IPS DF 19.7 (cell line): ENCODE measurements at places on chromosomes 7 and 10.

DNA sequence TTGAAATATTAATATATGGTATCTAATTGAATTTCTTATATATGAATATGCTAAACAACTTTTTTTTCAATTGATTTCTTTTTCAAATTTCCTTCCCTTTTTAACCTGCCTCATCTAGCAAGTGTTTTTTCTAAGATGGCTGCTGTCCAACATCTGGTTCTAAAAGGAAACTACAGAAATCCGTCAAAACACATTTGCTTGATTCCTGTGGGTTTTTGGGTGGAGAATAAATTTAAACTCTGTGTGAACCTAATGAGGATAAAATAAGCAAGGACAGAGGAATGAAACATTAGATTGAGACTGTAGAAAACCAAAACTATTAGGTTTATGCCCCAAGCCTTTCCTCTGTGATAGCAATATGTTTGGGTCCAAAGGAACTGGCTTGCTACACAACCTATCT lies 75.5 kb upstream of the STARD3NL start:
- no peak for DNase-seq

DNA sequence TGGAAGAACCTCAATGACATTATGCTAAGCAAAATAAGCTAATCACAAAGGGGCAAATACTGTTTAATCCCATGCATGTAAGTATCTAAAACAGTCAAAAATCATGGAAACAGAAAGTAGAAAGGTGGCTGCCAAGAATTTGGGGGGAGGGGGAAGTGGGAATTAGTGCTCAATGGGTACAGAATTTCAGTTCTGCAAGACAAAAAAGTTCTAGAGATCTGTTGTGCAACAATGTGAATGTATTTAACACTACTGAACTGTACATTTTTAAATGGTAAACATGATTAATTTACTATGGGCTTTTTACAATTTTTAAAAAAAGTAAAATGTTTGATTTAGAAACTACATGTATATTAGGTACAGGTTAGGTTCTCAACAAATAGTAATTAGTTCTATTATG lies 11.9 kb downstream of the EZH2 start:
- no peak for DNase-seq

DNA sequence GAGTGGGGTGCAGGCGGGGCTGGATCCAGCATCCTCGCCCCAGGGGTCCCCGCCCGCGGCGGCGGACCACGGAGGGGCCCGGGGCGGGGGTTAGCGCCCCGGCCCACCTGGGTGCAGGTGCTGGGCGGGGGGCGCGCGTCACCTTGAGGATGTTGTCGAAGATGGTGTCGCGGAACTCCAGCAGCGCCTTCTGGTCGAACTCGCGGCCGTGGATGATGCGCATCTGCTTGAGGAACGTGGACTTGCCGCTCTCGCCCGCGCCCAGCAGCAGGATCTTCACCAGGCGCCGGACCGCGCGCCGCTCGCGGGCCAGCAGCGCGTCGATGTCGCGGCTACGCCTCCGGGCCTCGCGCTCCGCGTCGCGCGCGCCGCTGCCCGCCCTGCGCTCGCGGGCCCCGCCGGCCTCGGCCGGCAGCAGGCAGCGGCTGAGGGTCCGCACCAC lies 376 bp downstream of the GNA12 start:
- no peak for DNase-seq

DNA sequence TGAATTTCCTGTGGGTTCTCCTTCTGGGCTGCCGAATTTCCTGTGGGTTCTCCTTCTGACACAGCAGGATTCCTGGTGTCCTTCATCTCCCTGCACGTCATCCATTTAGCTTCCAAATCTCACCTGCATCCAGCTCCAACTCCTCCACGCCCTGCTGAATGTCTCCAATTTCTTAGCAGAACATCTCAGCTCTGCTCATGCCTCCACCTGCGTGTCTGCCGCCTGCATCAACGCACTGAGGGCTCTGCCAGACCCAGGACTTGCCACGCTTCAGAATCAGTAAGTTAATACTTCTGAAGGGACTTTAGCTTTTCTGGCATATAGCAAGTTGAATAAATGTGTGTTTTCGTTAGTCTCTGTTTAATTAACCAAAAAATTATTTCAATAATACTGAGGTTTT lies 31.1 kb upstream of the VIPR2 start:
- DNase-seq, result no peak

- no peak for DNase-seq
Measured at GRCh38 chr10:121928528-121928884, 675 bp upstream of the ATE1 start.

DNA sequence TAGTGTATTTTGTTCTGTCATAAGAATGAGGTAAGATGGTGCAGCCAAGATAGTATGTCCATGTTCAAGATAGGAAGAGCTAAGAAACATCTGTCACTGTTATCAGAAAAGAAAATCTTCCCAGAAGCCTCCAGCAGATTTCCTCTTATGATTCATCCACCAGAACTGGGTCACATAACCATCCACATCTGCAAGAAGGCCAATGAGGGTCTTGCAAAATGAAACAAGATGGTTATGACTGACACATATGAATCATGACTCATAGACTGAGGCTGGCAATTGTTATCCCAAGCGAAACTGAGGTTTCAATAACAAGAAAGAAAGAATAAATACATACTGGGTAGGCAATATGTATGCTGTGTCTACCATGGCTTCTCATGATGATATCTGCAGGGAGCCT lies 30.3 kb downstream of the CCNJ start:
- no peak for DNase-seq
